ENCODE measurements at places on chromosomes 7 and 10.
A peak's percentile ranks its signal among the peaks of the same experiment; 100 is the strongest.

DNA sequence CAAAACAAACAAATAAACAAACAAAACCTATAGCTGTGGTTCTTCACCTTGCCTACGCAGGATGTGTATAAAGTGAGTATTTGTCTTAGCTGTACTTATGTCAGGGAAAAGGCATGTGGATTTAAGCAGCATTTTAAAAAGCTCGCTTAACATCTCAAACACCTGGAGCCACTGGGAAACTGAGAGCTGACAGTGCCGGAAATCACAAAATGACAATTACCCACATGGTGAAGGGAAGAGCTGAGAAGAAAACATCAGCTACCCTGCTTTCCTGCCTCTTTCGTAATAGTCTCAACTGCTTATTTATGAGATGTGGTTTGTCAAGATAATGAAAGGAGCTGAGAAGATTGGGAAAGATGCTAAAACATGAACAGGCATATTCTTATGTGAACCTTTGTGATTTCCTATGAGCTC is 31.1 kb upstream of the MSMB start:
- DNase-seq, result no peak

GRCh38 chr10:97016728-97017473 is 168.9 kb downstream of the SLIT1 start:
- DNase-seq, result no peak

DNA sequence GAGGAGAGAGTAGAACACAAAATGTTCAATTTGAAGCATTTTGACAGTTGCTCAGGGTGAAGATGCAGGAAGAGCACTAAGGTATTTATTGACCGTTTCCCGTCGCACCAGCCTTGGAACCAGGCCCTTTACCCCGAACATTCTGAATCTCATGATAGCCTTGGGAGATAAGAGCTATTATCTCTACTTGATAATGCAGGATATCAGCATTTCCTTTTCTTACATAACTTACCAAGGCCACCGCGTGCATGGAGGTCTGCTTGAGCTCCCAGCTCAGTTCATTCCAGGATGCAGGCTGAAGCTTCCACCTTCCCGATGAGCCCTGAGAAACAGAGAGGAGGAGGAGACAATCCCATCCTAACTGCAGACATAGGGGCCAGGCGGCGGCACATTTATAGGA is 324.2 kb upstream of the COBL start:
- no peak for DNase-seq

- DNase-seq, result peak; percentile 32
Measured at GRCh38 chr10:44934416-44935200, 23.5 kb downstream of the TMEM72 start.

DNA sequence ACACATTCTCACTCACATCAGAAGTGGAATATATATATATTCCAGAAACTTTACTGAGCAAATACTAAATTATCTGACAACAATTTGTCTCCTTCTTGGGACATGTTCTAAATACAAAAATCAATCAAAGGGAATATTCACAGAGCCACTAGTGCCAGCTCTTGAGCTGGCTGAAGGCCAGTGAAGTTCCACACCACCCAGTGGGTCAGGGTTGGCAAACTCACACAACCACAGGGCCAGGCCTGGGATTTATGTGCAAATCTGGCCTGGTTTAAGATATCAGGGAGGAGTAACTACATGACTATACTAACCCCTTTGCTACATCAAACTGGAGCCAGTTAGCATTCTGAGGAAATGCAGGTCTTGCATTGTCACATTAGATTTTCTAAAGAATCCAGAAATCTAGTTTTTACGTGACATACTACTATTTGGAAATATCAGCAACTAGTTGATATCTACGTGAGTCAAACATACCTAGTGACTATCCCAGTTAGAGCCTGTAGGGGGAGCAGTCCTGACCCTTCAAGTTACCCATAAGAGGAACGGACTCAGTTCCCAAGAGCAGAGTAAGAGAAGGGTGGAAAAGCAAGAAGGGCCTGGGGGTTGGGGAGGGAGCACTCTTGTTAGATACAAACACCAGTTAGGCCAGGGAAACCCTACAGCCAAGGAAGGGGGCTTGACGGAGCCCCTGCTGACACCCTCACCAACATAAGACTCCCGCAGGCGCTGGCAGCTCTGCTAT is 600.4 kb downstream of the KCNMA1 start:
- no peak for DNase-seq

All from kidney capillary endothelial cell (primary cell).